ENCODE measurements at places on chromosomes 7 and 10.

DNA sequence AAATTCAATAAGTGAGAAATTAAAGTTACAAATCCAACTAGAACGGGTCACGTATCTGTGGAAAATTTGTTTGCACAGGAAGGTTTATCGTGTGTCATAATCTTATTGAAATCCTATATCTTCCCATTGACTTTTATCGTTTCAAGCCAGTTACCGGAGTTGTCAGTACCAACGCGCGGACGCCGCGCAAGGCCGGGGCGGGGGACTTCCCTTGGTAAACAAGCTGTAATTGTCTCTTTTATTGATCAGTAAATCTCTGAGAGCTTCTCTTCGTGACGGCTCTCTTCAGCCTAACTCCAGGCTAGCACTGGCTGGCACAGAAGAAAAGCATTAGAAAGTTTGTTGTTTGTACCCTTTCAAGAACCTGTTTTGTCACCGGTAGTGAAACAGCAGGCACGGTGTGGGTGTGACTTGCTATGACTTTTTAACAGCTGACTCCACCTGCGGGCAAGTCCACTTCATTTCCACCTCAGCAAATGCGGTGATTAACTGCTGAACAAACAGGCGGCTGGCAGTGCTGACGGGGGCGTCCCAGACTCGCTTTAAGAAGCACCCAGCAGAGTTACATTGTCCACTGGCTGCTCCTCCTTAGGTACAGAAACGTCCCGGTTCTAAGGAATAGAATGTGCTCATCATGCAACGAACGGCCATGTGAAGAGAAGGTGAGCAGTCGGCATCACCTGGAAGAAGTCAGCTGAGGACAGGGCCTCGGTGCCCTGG lies 215.8 kb downstream of the MAD1L1 start:
- no peak for DNase-seq

DNA sequence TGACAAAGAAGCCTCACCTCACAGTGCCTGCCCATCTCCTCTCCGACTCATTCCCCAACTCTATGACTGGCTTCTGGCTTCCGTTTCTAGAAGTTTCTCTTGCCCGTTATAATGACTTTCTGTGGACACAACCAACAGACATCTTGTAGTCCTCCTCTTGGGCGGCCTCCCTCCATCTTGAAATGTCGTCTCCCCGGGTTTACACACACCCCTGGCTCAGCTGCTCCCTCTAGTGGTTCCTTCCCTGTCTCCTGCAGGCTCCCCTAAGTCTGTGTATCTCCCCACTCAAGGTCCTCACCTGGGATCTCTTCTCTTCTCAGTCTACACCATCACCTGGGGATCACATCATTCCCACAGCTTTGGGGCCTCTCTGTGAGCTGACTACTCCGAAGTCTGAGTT lies 123.4 kb upstream of the NEBL start:
- DNase-seq: no peak

DNA sequence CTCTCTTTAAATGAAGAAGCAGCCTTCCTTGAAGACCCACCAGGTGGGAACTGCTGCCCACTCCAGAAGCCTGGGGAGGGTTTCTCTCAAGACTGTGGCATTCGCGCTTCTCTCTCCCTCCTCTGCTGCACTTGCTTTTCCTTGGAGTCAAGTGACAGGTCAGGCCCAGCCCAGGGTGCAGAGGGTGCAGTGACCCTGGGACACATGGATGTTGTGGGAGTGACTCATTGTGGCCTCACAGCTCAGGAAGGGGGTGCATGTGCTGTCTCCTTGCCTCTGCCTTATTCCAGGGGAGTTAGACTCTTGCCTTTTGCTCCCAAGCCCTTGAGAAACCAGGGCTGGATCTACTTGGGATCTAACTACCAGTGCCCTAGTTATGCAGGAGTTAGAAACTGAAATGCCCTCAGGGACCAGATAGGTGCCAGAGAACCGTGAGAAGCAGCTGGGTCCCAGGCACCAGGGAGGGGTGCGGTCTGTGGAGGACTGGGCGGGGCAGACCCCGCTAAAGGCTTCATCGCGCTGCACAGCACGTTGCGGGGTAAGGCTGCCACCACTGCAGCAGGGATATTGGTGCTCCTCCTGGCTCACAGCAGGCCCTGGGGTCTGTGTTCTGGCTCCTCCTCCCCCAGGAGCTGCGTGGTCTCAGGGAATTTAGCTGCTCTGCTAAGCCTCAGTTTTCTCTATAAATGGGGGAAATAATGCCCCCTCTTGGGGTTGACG lies 11.4 kb downstream of the FAM241B start:
- no peak for DNase-seq

DNA sequence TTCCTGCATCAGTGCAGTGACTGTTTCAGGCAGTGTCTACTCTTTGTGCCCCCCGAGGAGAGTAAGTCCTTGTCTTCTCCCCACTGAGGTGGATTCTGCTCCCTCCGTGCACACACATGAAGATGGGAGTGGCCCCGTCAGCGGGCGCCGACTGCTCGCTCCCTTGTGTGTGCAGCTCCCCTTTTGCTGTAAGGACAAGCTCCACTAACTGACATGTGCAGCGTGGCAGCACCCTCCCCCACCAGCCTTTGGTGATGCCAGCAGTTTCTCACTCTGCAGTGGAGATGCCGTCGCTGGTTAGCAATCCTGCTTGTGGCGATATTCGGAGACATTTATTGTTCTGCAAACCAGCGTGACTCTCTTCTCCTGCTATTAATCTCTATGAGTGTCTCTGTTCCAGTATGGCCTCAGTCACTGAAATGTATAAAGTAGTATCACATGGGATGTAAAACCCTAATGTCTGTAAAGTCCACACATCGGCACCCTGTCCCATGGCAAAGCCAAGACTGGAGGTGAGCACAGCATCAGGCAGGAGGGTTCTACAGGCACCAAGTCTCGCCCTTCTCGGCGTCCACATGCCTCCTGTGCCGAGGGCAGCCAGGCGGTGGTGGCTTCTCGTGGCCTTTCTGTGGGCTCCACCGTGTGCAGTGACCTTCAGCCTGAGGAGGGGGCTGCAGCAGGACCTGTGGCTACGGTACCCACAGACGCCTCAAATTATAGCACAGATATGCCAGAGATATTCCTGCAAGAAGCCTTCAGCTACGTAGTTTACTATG lies 202.7 kb downstream of the EBF3 start:
- no peak for DNase-seq
